ENCODE measurements at places on chromosomes 16 and 17.

DNA sequence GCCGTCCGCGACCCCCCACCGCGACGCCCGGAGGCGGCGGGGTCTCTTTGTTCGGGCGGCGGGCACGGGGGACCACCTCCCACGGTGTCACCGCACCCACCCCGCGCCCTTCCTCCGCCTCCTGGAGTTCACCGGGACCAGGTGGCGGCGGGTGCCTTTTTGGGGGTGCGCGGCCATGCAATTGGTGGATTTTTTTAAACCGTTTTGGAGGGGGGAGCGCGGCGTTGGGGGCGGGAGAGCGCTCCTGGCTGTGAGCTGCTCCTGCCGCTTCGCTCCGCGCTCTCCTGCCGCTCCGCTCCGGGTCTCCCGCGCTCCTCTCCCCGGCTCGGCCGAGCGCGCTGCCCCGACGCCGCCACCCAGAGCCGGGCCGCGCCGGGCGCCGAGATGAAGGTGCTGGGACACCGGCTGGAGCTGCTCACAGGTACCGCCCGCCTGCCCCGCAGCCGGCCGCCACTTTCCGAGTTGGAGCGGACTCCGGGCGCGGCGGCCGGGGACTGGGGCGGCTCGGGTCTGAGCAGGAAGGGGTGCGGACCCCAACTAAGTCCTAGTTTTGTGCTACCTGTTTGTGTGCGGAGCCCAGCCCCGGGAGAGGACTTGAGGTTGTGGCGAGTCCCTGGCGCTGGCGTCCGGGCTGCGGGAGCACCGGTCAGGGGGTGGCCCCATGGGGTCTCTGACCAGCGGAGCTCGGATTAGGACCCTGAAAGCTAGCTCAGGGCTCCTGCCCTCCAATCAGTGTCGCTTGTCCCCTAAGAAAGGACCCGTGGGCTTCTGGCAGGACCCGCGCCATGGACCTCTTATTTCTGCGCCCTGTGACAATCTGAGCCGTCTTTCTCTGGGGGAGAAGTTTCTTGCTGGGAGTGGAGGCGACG, 35.7 kb upstream of the NDRG4 start:
- DNase-seq, result peak; percentile 59

GRCh38 chr17:76492989-76493501, 8.2 kb downstream of the RHBDF2 start:
- DNase-seq, result no peak

DNA sequence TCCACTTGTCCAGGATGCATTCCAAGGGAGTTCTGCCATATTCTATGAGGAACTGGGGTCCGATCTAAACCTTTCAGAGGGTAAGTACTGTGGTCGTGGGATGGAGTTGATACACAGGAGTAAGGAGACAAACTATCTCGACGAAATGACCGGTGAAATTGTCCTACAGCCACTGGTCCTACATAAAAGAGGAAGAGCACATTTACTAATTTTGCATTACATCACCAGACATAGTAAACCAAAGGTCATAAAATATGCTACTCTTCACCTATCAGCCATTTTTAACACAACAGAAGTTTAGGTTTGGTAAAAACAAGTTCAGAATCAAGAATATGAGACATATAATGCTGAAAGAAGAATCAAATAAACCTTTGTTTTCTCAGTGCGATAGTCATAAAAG, 8.1 kb downstream of the HSF5 start:
- no peak for DNase-seq

- peak; percentile 58 for DNase-seq
These were observed 21.9 kb downstream of the UNC13D start for GRCh38 chr17:75822119-75822799.

GRCh38 chr16:84484579-84485254, 19.7 kb downstream of the MEAK7 start:
- DNase-seq, result peak; percentile 67

DNA sequence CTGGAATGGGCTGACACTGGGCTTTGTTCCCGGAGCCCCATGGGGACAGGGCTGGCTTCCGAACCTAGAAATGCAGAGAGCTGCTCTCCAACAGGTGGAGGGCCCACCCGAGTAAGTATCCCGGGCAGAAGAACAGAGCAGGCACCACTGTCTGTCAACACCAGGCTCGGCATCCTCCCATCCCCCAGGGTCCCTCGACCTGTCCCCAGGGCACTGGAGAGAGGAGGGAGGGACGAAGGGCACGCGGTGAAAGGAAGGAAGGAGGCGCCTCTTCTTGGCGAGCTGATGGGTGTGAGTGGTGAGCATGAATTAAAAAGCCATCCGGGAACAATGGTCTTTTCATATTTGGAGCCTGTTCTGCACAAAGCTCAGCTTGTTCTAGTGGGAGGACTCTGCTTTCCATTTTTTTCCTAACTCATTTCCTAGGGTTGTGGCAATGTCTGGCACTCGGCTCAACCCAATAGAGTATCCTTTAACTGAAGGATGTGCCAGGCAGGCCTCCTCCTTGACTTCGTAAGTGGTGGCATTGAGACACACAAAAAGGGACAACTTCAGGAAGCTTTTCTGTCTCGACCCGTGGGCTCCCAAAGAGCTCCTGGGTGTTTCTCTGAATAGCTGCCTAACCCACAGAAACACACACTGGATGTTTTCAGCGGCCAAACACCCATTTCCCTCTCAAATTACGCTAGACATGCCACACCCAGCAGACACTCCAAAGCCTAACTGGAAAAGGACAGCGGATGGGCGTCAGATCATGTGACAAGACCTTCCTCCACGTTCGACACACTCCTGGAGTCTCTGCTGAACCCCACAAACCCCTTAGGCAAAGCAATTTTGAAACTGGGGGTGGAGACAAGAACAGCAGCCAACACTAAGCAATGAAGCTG, 47.7 kb downstream of the ZFHX3 start:
- DNase-seq, result no peak

- no peak for DNase-seq
These were observed 7.3 kb upstream of the ALDH3A1 start for GRCh38 chr17:19755392-19755791.
